ENCODE measurements at places on chromosomes 12 and 14.

DNA sequence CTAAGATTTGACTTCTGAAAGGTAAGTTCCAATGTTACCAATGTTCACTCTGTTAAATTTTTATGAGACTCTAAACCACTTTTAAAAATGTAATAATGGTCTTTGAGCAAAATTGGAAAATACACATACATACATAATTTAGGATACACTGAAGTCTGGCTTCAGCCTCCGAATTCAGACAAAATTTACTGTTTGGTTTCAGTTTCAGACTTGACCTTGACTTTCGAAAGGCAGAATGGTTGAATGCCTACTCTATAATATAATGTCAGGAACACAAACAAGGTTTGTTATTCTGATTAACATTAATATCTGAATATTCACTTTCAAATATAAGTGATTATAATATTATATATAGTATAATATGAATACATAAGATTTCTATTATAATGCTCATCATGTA is 74.1 kb upstream of the KRAS start:
- no peak for DNase-seq

- DNase-seq, result no peak
These were observed 111.3 kb downstream of the TSHR start for GRCh38 chr14:81066672-81067071.

GRCh38 chr12:47889040-47889439 is 15.8 kb downstream of the VDR start:
- no peak for DNase-seq

GRCh38 chr14:52333823-52334657 is 19.9 kb downstream of the PTGER2 start:
- no peak for DNase-seq

- DNase-seq, result no peak
These were observed 958.7 kb downstream of the FSCB start for GRCh38 chr14:43548368-43548767.

DNA sequence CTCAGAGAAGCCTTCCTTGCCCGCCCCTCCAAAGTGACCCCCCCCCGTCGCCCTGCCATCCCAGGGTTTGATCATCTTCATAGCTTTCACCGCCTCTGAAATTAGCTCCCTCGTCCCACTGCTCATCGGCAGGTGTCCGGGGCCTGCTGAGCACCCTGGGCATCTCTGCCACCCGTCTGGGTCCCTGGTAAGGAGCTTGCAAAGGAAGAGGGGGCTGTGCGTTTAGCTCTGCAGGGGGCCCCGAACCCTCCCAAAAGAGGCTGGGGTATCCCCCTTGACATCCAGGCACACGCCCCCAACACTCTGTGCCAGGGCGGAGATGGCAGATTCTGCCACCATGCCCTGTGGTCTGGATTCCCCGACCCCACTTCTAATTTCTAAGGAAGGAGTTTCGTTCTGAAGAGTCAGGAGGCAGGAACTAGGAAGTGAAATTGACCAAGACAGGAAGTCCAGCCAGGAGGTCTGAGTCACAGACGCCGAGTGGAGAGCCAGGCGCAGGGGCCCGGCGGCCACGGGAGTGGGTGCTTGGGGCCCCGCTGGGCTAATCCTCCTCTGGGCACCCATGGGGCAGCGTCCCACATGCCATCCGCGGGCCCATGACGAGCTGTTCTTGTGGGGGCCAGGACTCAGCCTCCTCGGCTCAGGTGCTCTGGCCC is 95.7 kb downstream of the RFLNA start:
- DNase-seq, result no peak

DNA sequence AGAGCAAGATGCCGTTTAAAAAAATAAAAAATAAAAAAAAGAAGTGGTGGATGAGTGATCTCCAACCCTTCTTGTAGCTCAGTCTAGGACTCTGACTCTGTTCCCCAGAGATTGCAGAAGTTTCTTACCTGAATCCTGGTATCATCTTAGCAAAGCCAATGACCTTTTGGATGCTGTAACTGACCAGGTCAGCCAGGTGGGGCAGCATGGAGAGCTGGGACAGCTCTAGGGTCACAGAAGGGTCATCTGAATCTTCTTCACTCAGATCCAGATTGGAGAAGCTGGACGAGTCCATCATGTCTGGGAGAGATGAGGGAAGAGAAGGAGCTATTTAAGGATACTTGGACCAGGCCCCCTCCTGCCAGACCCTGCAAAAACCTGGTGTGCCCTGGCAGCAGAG is 35.8 kb upstream of the HDAC7 start:
- DNase-seq, result no peak

GRCh38 chr12:19978193-19978592 is 390.1 kb upstream of the PDE3A start:
- DNase-seq, result no peak

DNA sequence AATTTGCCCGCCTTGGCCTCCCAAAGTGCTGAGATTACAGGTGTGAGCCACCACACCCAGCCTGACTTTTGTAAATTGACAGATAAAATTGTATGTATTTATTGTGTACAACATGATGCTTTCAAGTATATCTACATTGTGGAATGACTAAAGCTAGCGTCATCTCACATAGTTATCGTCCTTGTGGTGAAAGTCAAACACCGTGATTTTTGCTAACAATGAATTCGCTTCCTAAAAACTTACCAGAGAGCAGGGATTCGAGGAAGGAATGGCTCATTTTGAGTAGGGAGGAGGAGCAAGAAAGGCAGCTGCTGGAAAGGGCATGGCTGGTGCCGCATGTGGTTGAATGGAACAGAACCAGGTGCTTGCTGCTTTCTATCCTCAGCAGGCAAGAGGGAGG is 85.4 kb downstream of the LGMN start:
- DNase-seq, result no peak

DNA sequence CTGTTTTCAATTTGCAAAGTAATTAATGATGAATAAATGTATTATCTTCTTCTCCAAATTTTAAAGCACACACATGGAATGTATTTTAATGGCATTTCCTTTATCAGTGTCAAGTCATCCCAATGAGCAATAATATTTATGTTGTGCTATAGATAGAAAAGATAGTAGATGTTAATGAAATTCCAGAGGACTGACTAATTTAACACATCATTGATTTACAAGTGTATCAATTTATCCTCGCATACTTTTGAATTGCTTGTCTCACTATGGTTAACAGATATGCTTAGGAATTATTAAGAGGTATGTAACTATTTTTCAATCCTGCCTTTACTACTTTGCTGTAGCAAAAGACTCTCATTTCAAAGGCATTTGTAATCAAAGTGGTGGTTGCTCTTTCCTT is 842.9 kb downstream of the SLC6A15 start:
- DNase-seq, result no peak

DNA sequence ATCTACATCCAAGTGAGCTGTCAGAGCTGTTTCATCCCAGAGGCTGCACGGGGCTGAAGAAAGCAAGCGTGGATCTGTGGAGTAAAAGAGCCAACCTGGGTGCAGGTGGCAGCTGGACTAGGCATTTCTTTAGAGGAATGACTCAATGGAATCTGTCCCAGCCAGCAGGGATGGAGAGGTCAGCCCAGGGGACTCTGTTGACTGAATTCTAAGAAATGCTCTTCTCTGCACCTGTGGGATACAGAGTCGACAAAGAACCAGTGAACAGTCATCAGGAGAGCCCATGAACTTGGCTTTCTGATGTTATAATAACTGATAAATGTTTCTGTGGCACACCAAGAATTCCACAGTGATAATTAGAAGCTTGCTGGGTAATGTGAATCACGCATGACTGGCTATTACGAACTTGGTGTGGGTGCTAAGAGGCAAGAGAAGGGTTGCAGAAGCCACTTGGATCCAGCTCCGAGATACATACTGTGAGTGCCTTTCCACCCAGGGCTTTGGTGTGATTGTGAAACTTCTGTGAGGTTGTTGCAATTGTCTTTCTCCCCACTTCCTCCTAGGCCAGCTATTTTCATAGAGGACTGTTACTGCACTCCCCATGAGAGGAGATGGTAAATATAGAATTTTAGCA is 16.2 kb downstream of the PYGL start:
- DNase-seq, result no peak

DNA sequence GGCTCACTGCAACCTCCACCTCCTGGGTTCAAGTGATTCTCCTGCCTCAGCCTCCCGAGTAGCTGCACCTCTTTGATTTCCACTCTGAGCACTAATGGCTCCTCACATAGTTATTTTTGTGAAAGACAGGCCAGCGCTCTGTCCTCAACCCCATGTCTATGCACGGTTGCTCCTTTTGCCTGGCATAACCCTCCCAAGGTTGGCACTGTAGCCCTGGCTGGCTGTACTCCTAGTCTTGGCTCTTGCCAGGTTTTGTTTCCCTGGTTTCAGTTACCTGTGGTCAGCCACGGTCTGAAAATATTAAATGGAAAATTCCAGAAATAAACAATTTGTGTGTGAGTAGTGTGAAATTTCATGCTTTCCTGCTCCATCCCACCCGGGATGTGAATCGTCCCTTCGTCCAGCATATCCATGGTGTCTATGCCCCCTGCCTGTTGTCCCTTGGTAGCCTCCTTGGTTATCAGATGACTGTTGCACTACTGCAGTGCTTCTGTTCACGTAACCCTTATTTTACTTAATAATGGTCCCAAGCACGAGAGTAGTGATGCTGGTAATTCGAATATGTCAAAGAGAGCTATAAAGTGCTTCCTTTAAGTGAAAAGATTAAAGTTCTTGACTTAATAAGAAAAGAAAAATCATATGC is 12.3 kb upstream of the DCD start:
- no peak for DNase-seq

GRCh38 chr12:95343461-95344230 is 126.0 kb downstream of the VEZT start:
- DNase-seq, result no peak

DNA sequence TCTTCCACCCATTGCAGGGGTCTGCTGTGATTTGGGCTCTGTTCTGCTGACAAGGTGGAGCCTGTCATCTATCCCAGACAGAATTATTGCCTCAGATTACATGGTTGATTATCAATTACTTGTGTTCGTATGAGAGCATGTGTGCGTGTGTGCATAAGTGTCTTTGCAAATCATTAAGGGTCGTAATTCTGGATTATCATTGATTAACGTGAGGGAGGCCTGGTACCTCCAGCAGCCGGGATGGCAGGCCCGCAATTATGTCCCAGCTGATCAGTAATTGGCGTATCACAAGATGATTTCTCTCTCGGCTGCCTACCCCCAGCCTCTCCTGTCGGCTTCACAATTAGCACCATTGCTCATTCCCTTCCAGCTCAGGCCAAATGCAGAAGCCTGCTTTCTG is 29.6 kb upstream of the IRF2BPL start:
- no peak for DNase-seq

GRCh38 chr12:20260851-20261250 is 107.5 kb upstream of the PDE3A start:
- DNase-seq, result no peak

DNA sequence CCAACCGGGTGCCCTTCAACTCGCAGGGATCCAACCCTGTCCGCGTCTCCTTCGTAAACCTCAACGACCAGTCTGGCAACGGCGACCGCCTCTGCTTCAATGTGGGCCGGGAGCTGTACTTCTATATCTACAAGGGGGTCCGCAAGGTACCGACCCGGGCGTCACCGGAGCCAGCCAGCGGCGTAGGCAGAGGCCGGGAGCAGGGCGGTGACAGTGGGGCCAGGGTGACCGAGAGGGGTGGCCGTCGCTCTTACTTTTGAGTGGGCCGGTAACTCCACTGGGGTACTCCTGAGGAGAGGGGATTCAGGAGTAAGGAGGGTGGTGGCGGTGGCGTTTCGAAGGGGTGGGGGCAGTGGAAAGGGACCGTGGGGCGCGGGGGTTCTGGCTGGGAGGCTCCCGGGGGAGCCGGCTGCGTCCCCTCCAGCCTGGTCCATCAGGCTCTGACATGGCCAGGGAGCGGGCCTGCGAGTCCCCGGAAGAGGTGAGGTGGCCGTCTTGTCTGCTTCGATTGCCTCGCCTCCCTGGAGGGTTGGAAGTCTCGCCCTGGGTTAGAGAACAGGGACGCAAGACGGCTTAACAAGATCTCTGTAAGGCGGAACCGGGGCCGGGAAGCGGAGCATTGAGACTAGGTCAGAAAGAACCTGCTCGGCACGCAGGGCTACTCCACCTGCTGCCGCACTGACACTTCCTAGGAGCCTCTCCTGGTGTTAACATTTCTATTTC is 491 bp downstream of the WDR20 start:
- DNase-seq, result peak; percentile 7

DNA sequence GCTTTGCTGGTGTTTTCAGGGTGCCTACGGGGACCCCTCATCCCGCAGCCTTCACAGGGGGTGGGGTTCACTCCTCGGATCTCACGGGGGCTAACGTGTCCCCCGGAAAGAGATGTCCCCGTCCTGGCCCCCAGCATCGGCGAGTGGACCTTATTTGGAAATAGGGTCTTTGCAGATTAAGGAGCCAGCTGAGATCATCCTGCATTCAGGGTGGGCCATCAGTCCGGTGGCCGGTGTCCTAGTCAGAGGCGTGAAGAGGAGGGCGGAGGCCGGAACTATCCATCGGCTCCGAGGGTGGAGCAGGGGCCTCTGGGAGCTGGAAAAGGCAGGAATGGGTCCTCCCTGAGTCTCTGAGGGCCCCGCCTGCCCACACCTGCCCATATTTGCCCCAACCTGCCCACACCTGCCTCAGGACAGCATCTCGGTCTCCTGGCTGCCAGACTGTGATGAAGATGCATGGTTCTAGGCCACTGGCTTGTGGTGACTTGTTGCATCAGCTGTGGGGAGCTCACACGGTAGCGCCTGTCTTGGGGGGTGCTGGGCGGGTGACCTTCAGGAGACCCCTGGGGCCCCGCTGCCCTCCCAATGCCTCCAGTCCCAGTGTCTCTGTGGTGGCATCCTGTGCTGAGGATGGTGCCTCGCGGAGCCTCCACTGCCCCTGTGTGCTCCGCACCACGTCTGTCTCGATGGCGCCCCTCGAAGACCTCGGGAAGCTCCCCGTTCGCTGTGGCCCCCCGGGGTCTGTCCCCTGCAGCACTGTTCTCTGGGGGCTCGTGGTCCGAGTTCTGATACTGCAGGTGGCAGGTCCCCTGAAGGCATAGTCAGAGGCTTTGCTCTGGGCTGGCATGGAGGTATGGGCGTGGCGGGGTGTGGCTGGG is 14.7 kb downstream of the NOC4L start:
- DNase-seq, result no peak

DNA sequence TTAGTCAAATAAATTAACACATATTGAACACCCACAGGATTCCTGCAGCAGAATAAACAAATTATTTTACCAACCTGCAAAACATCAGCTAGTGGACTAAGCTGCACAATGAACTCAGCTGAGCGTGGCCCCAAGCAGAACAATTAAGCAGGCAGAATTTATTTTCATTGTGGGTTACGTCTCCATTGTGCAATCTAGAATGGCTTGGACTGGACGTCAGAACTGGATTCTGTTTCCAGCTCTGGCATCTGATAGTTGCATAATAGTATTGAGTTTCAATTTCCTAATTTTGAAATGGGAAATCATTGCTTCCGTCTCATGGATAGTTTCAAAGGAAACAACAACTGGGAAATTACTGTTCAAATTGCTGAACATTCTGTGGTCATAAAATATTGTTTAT is 35.5 kb upstream of the RERG start:
- no peak for DNase-seq

Measured in activated CD4-positive, alpha-beta T cell treated with anti-CD3 and anti-CD28 coated beads, Interleukin-2, amount 50 U/mL, for 24 hours (primary cell).